ENCODE measurements at places on chromosomes 5 and 9.
A peak's percentile ranks its signal among the peaks of the same experiment; 100 is the strongest.

DNA sequence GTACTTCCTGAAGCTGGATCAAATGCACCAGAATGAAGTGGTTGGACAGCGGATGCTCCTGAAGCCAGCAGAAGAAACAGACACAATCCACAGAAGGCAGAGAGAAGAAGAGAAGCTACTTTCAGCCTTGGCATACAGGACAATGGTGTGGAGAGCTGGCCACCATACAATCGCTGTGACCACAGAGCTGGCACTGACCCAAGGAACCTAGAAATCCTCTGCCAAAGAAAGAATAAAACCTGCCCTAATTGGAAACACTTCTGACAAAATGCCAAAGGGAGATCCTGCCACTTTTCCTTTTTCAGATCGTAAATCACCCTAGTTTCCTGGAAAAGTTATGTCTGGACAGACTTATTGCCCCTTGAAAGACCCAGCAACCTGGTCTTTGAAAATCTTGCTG, 77.8 kb downstream of the BAAT start:
- no peak for DNase-seq

DNA sequence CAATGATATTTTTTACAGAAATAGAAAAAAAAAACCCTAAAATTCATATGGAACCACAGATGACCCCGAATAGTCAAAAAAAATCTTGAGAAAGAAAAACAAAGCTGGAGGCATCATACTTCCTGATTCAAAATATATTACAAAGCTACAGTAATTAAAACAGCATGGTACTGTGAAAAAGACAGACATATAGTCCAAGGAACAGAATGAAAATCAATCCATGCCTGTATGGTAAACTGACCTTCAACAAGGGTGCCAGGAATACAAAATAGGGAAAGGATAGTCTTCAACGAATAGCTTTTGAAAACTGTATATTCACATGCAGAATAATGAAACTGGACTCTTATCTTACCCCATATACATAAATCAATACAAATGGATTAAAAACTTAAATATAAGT, 307.5 kb downstream of the MCTP1 start:
- no peak for DNase-seq

DNA sequence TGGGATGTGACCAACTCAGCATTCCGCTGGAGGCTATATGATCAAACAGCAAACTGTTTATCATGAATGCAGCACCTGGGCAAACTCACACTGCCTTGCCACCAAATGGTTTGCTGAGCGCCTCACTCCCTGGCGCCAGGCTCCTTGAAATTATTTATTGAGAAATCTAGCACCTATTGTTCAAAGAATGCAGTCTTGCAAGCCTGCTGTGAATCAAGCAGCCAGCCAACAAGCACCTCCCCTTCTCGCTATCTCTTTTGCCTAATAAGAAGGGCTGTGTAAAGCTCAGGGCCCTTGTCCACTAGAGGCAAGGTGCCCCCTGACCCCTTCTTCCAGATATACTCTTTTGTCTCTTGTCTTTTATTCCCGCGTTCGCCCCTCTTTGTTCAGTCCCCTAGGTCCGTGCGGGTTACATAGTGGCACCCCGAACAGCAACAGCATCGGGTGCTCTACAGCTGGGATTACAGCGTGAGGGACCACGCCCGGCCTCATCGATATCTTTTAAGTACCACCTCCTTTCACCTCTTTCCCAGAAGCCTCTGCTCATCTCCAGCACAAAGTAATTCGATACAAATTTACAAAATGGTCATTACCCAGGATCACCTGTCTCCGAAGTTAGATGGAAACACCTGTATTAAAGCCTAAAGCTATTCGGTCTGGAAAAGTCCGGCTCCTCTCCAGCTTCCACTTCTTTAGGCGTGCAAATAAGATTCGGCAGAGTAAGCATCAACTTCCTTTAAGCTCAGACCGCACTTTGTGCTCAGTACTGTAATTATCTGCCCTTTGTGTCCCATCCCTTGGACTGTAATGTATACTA, 896 bp downstream of the RIGI start:
- DNase-seq, result peak; percentile 28

DNA sequence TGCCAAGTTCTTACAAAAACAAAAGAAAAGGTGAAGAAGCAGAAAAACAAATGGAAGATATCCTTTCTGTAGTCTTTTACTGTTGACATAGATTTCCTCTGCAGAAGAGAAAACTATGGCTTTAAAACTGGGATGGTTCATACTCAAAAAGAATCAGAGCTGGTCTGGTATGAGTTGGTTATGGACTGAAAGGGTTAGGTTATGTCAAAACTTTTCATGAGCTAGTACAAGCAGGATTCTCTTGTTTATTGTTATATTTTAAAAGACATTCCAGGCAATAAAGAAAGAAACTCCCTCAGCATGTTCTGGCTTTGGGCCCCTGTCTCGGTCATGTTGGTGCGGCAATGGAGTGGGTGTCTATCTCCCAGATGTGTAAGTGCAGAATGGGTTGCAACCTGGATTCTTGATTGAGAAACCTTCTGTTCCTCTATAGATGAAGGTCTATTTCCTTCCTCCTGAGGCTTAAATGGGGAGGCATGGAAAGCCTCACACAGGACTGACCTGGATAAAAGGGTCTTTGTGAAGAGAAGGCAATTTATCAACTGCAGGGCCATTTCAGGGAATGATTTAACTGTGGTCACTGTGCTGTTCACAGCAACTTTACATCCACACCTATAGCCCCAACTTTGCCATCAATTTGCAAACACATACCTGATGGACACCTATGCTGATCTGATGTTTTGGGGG, 209.6 kb upstream of the TNC start:
- DNase-seq, result no peak

- no peak for DNase-seq
Observed at GRCh38 chr5:154409230-154409840, 36.5 kb upstream of the SAP30L start.

- no peak for DNase-seq
Observed at GRCh38 chr5:66701244-66701643, 105.1 kb downstream of the MAST4 start.

DNA sequence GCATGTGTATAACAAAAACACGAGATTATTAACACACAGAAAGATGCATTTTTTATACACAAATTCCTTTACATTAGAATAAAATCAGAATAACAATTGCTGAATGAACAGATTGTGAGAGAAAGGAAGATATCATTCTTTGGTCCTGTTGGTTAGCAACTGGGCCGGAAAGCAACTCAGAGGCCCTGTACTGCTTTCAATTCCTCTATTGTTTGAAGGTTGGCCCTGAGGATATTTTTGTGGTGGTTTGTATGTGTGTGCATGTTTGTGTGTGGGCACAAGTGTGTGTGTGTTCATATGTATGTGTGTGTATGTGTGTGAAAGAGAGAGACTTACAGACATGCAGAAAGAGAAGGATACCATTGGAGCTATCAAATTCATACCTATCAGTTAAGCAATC, 356.8 kb upstream of the DMAC1 start:
- DNase-seq, result no peak

DNA sequence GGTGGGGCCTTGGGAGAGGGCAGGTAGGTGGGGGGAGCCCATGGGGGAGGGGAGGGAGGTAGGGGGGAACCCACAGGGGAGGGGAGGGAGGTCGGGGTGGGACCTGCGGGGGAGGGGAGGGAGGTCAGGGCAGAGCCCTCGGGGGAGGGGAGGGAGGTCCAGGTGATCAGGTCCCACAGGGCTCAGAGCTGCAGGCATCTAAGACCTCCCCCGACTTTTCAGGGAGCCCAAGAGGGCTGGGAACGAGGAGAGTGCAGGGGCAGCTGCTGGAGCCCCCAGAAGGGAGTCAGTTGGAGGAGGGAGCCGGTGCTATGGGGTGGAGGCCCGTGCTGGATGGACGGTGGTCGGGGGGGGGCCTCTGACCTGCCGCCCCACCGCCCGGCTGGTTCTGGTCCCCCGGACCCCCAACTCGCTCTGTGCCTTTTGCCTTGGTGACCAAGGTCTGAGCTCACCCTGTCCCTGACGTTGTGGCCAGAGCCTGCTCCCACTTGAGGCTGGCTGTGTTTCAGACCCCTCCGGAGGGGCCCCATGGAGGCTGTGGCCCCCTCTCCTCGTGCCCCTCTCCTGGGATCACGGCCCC, 31.8 kb downstream of the SLC9A3 start:
- DNase-seq, result no peak

GRCh38 chr5:65506961-65507360, 25.2 kb upstream of the ADAMTS6 start:
- DNase-seq, result no peak

GRCh38 chr5:40093550-40093949, 586.2 kb upstream of the PTGER4 start:
- no peak for DNase-seq

- no peak for DNase-seq
Observed at GRCh38 chr9:107751567-107752210, 262.1 kb upstream of the KLF4 start.

- DNase-seq, result no peak
Observed at GRCh38 chr9:16445141-16445920, 425.1 kb downstream of the BNC2 start.

DNA sequence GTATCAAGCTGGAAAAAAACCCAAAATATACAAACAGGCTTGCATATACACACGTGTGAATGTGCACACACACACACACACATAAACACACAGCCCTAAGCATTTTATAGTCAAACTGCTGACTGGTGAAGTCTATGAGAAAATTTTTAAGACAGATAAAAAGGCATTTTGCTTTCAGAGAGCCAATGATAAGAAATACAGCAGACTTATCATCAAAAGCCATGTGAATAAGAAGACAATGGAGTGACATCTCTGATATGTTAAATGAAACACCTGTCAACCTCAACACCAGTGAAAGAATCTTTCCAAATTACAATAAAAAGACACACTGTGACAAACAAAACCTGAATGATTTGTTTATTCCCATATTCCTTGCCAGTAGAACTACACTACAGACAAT, 233.3 kb downstream of the CDH9 start:
- DNase-seq, result no peak

GRCh38 chr9:26746357-26747072, 146.1 kb downstream of the CAAP1 start:
- no peak for DNase-seq

GRCh38 chr5:127358740-127359139, 68.1 kb downstream of the MEGF10 start:
- no peak for DNase-seq

DNA sequence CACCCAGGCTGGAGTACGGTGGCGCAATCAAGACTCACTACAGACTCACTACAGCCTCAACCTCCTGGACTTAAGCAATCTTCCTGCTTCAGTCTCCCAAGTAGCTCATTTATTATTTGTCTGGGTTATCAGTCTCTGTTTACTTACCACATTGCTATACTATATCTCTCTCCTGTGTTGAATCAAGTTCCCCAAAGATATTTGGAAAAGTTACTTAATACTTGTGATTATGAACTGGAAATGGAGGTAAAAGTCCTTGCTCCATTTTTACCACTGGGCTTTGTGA, 55.6 kb downstream of the ANGPTL2 start:
- no peak for DNase-seq

DNA sequence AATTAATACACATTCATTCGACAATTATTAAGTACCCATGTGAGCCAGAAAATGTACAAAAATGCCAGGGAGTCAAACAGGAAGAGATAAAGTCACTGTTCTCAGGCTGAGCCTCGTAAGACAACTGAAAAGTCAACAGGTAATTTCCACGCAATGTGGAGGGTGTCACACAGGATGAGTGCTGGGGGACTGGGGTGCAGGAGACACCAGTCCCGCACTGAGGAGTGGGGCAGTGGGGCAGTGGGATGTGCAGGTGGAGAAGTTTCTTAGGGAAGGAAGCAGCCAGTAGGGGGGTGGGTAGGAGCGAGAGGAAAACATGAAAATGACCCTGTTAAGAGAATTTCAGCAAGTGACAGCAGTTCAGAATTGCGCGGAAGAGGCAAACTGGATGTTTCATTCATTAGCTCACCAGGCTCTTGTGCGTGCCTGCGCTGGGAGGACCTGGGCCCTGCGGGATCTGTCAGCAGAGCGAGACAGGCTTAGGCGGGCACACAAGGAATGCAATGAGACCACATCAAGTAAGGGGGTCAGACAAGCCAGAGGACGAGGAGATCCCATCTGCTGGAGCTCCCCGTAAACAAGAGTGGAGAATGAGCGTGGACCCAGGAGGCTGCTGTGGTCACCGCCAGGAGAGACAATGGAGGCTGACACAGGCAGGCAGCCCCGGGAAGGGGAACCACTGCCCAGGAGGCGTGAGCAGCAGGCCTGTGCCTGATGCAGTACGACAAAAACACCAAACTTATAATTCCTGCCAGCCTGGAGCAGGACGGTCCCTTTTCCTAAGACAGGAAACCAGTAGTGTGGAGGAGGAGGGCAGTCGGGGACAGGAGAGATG, 21.0 kb downstream of the CAMSAP1 start:
- no peak for DNase-seq

DNA sequence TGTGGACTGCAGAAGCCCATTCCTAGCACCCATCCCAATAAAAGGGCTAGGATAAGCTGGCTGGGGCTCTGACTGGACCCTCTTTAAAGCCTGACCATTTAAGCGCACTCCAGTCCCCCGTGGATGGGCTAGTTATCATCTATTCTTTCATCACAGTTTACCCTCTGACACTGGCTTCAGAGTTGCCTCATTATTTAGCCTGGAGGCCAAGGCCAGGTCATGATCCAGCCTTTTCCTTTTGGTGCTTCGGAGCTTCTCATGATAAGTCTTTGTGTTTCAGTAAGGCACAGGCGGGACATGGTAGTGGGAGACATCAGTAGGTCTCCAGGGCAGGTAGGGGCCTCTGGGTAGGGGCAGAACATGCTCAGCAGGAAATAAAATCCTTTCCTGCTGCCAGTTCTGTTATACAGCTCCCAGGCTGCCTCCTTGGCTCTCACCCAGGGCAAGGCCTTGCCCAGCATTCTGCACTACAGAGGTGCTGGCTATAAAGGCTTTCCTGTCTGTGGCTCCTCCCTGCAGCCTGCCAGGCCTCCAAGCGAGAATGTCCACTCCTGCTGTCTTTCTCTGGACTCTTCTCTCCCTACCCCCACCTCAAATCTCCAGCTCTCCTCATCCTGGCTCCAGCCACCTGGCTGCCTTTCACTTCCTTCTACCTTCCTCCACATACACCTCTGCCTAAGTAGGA, 128.8 kb downstream of the FSTL4 start:
- no peak for DNase-seq

DNA sequence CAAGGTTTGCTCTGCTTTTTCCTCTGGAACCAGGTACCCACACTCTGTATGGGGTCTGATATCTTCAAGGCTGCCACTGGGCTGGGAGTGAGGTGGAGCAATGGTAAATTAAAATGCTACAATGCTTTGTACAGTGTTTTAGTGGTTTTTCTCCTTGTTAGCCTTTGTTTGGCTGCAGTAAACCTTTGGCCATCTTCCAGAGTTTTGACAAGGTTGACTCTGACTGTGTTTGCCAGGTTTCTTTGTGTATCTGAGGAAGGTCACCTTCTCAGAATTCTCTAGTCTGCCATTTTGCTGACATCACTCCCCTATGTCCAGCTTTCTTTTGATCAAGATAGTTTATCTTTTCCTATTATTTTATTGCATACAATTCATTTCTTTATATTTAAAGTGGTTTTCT, 11.2 kb downstream of the SPATA31D1 start:
- DNase-seq, result no peak

GRCh38 chr5:25190521-25191000, 545.8 kb upstream of the CDH10 start:
- no peak for DNase-seq

- no peak for DNase-seq
Observed at GRCh38 chr9:76667521-76667957, 96.7 kb upstream of the PCA3 start.

GRCh38 chr5:39175273-39175955, 43.9 kb downstream of the FYB1 start:
- no peak for DNase-seq

Measured in central memory CD4-positive, alpha-beta T cell (primary cell).